ENCODE measurements at places on chromosomes 5 and 9.

GRCh38 chr9:138052635-138053320 lies 175.2 kb downstream of the CACNA1B start:
- DNase-seq: peak; percentile 16

- peak; percentile 82 for DNase-seq
Measured at GRCh38 chr5:170681013-170681433, 102.5 kb upstream of the GABRP start.

DNA sequence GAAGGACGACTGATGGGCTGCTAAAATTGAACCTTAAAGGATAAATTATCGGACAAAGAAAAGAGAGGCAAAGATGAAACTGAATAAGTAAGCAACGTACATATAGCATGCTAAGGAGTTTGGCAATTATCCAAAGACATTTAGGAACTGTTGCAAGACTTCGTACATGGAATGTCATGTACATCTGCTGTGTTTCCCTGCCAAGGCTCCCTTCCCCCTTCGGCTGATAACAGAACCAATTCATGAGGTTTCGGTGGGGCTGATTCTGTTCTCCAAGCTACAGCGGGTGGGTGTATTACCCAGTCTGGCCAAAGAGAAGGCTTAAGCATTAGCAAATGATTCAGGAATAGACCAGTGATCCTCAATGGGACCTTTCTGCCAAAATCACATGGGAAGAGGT lies 190.9 kb upstream of the FREM1 start:
- no peak for DNase-seq

GRCh38 chr9:110502842-110503241 lies 76.7 kb downstream of the SVEP1 start:
- no peak for DNase-seq

DNA sequence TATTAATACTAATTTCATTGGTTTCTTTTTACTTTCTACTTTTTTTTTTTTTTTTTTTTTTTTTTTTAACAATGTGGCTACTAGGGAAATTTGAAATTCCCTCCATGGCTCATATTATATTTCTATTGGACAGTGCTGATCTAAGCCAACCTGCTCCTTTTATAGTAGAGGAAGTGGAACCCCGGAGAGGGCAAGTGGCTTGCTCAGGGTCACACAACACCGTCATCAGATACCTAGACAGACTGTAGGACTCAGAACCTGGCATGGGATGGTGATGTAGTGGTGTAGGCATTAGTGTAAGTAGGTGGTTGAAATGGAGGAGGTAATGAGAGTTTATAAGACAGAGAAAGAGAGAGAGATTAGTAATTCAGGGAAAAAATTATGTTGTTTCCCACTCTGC lies 10.8 kb downstream of the ZNF618 start:
- no peak for DNase-seq

DNA sequence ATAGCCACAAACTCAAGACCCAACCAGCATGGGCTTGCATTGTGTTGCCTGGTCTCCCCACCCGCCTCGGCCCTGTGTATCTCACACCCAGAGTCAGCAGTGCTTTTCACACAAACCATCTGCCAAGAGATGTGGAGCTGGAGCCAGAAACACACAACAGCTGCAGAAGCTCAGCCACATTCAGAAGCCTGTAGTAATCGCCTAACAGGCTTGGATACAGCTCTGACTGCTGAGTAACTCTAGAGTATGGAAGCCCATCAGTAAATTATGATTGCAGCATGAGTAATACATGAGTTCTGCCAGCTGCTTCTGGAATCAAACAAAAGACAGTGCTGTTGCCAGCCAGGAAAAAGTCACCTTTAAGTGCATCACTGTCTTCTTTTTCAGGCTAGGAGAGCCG lies 16.0 kb downstream of the TEK start:
- no peak for DNase-seq

GRCh38 chr5:142133330-142134206 lies 25.0 kb downstream of the NDFIP1 start:
- no peak for DNase-seq

GRCh38 chr5:44842496-44843282 lies 33.9 kb downstream of the MRPS30 start:
- no peak for DNase-seq

DNA sequence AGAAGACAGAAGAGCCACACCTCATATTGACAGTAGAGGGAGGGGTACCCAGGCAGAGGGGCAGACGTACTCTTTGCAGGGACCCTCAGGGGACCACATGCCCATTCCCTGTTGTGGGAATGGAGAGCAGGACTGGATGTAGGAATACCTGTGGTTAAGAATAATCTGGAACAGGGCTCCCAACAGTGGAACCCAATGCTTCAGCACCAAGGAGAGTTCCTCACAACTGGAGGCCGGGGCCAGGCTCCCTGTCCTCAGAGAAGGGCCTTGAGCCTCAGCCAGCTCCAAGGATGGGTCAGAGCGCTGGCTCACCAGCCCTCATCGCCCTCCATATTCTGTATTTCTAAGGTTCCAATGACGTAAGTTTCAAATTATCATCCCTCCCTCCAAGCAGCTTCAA lies 7.4 kb upstream of the SHC3 start:
- no peak for DNase-seq

DNA sequence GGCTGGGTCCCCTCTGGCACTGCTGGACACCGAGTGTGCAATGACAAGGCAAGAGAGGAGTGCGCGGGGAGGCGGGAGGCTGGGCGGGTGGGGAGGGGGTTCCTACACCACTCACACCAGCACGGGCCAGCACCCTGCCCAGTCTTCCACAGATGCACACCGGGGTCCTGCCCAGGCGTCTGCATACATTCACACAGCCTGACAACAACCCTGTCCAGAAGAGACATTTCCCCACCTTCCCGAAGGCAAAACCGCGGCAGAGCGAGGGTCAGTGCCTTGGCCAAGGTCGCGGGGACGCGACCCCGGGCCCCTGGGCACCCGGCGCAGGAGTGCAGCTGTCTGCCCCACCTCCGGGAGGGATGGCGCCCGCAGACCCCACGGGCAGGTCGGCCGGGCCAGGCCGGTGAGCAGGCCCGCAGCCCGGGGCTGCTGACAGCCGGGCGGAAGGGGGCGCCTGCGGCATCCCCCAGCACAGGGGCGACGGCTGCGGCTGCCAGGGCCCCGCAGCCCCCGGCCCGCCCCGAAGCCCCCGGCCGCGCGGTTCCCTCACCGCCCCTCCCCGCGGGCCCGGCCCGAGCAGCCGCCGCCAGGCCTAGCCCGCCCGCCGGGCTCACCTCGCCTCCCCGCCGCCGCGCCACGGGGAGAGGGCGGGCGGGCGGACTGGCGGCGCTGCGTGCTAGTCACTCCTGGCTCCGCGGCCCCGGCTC lies 496 bp downstream of the MAPK9 start:
- no peak for DNase-seq

GRCh38 chr9:114869845-114870244 lies 60.5 kb downstream of the TNFSF8 start:
- DNase-seq: no peak

GRCh38 chr9:99326112-99326916 lies 104.2 kb downstream of the SEC61B start:
- DNase-seq: no peak

DNA sequence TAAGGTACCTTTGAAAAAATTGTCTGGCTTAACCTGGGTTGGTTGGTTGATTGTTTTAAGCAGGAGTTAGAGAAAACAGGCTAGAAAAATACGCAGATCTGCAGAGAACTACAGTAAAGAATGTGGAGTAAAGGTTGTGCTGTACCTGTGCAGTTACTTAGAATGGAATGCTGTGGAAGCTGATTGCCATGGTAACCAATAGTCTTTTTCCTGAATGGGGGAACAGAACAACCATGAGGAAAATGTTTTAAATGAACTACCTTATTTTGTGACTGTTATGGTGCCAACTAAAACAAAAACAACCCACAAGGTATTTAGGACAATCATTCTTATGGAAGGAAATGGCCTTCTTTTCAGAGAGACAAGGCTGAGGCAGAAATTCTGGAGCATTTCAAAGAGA lies 4.8 kb upstream of the HOMER1 start:
- no peak for DNase-seq
